Femur (tissue), 1 donor: ENCODE measurements at places on chromosomes 6 and 20.

GRCh38 chr6:53737746-53738145 is 57.1 kb upstream of the LRRC1 start:
- no peak for DNase-seq

DNA sequence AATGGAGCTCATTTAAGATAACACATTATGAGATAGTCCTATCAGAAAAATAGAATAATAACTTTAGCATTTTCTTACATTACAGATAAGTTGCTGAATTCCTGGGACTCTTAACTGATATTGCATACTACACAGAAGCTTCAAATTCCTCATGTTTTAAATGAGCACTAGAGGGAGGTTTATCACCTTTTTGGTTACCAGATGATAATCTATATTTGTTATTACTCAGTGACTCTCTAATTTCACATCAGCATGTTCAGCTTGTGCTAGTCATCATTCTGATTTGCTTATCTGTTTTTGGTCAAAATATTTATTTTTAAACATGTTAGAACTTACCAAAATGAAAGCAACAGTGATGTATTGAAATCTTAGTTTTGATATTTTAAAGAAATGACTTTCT is 20.5 kb upstream of the GJA10 start:
- no peak for DNase-seq

DNA sequence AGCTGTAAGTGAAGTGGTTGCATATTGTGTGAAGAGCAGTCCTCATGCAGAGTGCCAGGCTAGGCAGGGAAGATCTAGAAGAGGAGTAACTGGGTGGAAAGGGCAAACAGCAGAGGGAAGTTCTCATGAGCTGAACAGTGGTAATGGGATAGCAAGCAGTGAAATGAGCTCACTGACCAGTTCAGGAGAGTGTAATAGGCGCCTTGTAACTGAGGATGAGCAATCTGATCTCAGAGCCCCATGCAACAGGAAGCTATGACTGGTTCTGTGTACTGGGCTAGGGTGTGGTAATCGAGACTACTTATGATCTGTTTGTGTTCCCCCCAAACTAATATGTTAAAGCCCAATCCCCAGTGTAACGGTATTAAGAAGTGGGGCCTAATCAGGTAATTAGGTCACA is 98.6 kb downstream of the RFX6 start:
- DNase-seq, result no peak

- DNase-seq, result peak; percentile 31
These were observed 552.8 kb upstream of the CITED2 start for GRCh38 chr6:139927236-139927635.

DNA sequence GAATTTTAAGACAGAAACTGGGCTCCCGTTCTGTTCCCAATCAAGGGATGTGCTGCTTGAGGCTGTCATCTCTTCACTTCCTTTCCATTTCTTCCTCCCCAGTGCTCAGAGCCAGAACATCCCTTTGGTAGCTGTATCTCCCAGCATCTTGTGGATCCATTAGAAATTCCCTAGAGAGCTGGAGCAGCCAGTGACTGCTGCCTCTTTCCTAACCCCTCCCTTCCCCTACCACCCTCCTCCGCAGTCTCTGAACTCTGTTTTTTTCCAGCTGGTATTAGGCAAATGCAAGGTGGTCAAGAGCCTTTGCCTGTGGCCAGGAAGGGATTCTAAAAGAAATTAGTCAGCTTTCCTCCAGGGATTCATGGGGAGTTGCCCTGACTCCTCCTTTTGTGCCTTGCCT is 208.0 kb downstream of the EYA2 start:
- no peak for DNase-seq

DNA sequence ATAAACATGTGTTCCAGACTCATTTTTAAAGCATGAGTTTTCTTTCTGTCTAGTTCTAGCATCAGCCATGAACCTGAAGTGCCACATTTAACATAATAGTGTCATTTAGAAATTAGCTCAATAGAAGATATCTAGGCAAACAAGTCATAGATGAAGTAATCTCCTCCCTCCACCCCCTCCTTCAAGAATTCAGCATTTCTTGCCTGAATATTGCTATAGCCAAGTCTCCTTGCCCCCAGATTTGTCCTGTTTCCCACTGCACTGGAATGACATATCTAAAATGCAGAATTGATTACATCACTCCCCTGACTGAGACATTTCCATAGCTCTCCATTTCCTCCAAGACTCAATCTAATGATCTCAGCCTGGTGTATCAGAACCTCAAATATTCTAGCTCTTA is 134.9 kb upstream of the BACH2 start:
- no peak for DNase-seq

DNA sequence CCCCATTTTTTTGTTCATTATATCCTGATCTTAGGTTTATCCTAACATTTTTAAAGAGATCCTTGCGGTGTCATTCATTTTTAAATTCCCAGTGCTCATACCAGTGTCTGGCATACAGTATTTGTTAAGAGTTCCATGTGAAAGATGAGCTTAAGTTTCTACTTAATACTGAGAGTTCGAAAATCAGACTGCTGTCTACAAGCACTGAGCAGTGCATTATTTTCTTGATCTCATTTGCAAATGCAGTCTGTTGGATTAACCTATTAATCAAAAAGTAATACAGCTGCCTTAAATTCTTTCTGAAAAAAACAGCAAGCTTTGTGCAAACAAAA is 663 bp downstream of the COQ3 start:
- no peak for DNase-seq

DNA sequence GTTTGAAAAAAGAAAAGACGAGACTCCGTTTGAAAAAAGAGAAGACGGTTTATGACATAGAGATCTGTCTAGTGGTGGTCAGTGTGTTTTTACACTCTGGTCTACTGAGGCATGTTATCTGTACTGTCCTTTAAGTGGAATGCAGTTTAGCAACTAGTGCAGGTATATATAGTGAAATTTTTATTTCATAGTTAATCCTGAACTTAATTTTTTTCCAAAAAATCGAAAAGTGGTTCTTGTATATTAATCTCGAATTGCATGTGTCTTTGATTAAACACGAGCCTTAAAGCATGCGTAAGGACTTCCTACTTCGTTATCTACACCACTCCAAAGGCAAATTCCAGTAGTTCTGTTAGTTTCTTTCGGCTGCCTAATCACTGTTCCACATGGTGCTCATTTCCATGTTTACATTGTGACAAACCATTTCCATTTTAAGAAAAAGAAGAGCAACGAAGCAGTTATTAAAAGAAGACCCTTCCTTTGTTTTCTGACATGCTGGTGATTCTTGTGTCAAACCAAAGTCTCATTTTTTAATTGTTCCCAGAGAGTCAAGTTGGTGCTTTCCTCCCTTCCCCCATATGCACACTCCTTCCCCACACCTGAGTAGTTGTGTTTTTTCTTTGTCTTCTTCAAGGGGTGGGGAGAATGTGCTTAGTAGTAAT is 2.3 kb downstream of the SNX9 start:
- DNase-seq, result no peak

DNA sequence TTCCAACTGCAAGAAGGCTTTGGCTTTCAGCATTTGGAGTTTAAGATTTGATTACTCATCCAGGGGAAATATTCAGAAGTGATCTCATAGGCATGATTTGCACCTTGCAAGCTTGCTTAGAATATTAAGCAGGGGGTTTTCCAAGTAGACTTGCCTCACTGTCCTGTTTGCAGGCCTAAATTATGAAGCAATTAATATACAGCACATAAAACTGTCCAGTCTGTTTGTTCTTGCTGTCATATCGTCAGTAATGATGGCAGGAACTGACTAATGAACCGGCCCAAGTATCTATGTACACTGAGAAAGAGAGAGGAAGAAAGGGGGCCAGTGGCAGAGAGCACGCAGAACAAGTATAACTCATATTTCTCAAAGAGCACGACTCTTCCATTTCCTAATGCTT is 212.5 kb upstream of the SUPT3H start:
- no peak for DNase-seq

DNA sequence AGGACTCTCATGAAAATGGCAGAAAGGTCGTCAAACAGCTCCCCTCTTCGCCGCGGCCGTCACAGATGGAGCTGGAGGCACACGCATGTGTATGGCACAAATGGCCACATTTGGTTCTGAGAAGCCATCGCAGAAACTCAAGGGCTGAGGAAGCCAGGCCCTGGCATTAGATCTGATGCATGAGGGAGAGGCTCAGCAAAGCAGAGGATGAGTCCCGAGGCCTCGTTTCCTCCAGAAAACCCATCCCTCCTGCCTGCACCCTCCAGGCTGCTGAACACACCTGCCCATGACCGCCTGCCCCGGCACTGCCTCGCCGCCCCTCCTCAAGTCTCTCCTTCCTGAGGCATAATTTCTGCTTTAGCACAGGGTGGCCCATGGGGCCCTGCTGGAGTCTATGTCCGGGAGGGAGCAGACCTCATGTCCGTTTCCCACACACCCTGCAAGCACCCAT is 240.3 kb downstream of the DLL1 start:
- no peak for DNase-seq

GRCh38 chr6:2969549-2969948 is 1.8 kb downstream of the SERPINB6 start:
- DNase-seq, result no peak

- no peak for DNase-seq
These were observed 837 bp upstream of the OSER1 start for GRCh38 chr20:44211177-44212039.

- DNase-seq, result no peak
These were observed 869.7 kb downstream of the PHF3 start for GRCh38 chr6:64505312-64505711.

GRCh38 chr20:36775196-36775595 is 1.6 kb upstream of the DSN1 start:
- no peak for DNase-seq

- no peak for DNase-seq
These were observed at the start of gene GCNT2 for GRCh38 chr6:10521104-10521808. TSS of gene GCNT2 (plus strand) at chr6:10521351. CDS start at chr6:10528912, 7,561 bp downstream.

DNA sequence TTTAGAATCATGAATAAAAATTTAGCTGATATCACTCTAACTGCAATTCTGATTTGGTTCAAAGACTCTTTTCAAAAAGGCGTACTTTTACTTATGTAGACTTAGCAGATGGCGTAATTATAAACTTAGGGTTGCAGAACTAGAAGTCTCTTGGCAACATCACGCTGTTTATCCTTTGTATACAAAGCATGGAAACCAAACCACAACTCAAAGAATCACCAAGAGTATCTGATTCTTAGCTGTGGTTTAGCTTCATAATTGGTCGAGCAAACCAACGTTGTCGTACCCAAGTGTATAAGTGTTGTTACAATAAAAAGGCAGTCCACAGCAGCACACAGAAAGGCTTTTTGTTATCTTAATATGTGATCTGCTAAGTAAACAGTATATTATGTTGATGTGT is 18.2 kb downstream of the STMND1 start:
- DNase-seq, result no peak

- DNase-seq, result no peak
These were observed 135.5 kb downstream of the CDKAL1 start for GRCh38 chr6:20669571-20670314.

DNA sequence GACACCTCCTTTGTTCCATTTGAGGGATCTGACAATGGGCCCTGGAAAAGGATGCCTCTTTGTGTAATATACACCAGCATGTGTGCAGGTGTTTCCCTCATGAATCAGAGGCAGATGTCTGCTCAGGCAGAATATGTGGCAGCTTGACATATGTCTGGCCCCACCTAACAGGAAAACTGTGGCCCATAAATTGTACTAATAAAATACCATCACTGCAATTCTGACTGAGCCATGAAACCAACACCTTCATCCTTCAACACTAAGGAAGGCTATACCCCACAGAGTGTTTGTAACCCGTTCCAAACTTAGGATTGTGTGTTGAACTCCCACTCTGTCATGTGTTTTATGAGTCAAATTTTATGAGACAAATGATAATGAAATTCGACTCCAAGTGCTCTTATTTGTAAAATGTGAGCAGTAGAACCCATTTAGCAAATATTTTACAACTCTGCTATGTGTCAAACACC is 22.7 kb downstream of the LAMA4 start:
- no peak for DNase-seq
